ENCODE measurements at places on chromosomes 12 and 14.

DNA sequence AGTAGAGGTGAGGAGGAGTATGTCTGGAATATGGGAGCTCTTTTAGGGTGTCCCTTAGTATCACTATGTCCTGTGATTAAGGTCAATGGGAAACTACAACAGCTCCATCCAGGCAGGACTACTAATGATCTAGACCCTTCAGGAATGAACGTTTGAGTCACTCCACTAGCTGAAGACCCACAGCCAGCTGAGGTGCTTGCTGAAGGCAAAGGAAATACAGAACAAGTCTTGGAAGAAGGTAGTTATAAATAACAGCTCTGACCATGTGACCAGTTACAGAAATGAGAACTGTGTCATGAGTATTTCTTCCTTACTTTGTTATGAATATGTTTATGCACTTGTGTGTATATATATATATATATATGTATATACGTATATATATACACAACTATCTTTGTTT lies 40.5 kb upstream of the USP44 start:
- no peak for DNase-seq

GRCh38 chr14:28901631-28902030 lies 135.0 kb downstream of the FOXG1 start:
- no peak for DNase-seq

GRCh38 chr12:41277100-41277945 lies 89.2 kb downstream of the PDZRN4 start:
- no peak for DNase-seq

GRCh38 chr12:88253371-88253978 lies 111.4 kb downstream of the TMTC3 start:
- no peak for DNase-seq

GRCh38 chr12:66692170-66692569 lies 13.3 kb upstream of the GRIP1 start:
- DNase-seq, result no peak

- DNase-seq, result no peak
These were observed 57.9 kb upstream of the FICD start for GRCh38 chr12:108457006-108457733.

DNA sequence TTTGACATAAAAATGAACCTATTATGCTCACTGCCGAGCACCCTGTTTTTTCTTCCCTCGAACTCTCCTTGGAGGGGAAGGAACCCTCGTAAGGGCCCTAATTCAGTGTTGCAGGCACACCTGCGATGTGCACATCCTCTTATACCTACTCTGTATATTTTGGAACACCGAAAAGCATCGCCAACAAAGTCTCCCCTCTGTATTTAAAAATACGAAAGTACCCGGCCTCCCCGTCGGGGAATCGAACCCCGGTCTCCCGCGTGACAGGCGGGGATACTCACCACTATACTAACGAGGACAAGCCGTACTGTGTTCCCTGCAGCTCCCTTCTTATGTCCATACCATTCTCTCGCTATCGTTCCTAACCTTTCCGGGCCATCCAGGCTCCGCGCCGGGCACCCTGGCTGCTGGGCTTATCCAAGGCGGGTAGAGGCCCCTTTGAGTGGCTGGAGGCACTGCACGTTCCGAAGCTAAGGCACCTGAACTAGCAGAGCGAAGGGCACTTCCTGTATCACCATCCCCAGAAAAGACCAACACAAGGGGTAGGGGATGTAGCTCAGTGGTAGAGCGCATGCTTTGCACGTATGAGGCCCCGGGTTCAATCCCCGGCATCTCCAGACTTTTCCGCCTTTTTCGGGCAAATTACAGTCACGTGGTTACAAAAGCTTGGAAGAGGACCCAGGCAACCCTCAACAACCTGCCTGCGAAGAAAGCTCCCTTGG lies 25.1 kb upstream of the UBC start:
- peak; percentile 80 for DNase-seq

DNA sequence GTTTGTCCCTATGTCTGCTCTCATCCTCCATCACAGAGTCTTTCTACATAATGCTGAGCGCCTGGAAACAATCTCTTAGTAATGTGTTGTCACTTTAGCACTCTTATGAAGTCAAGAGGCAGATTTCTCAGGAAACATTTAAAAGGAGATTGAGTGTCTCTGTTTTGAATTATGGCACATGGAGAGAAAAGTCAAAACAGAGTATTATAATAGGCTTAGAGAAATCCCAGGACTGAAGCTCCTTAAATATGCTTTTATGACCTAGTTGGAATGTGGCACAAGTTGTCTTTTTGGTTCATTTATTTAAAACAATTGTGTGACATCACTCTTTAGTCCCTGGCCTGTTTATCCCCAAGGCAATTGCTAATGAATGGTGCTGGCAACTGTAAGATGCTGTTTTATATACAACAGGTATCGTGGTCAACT lies 117.8 kb upstream of the HIF1A start:
- no peak for DNase-seq

DNA sequence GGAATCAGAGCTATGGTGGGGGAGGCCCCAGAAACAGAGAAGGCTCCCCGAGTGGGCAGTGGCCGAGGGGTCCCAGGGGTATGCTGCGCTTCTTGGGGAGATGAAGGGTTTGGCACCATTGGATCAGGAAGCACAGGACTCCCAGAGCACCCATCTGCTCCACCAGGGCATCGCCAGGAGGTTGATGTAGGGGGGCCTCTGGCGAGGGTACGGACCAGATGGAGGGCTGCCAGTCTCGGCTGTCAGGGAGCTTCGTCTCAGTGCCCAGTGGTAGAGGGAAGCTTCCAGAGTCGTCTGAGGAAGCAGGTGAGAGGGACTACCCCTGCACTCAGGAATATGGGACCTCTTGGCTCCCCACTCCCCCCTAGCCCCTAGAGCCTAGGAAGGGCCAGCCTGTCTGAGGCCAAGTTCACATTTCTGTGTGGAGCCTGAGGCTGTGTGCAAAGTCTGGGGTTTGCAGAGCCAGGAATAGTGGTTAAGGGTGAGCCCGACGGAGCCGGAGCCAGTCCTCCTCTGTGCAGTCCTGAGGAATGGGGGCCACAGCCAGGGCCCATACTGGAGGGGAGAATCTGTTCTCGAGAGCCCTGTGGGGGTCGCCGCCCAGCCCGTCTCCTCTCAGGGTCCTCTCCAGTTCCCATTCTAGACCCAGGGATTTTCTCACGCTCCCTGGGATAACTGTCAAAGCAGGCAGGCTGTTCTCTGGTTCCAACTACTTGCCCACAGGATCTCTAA lies 10.2 kb downstream of the SLC48A1 start:
- DNase-seq, result no peak

GRCh38 chr12:108342985-108343384 lies 3.9 kb upstream of the CMKLR1 start:
- no peak for DNase-seq

GRCh38 chr14:45907782-45908181 lies 654.8 kb upstream of the MIS18BP1 start:
- DNase-seq, result no peak

- DNase-seq, result no peak
These were observed 77.0 kb upstream of the FOXN3 start for GRCh38 chr14:89493877-89494634.

DNA sequence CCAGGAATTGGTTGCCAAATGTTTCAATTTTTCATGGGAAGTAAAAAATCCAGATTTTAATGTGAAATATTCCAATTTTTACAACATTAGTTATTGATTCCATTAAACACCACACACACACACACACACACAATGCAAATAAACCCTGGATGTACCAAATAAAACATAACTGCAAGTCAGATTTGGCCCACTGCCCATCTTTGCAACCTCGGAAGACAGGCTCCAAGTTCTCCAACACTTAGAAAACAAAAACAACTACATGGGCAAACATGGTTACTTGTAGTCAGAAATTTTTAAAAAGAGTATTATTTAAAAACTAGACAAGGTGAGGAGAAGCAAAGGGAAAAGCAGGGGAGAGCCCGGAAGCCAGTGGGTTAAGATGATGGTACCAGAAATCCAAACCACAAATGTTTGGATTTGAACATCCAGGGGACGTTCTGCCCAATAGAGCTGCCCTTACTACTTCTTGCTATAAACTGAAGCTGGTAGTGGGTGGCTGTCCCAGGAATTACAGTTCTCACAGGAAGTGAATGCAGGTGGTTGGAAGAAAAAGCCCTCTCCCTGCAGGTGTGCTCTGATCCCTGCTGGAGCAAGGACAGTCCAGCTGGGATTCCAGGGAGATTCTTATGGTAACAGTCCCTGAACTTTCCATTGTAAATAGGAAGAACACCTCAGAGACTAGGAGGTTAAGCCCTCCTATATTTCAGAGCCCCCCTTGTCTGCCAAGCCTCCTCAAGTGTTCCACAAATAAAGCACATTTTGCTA lies 111.7 kb downstream of the SLC25A21 start:
- DNase-seq, result no peak

GRCh38 chr12:124410354-124411175 lies 115.7 kb downstream of the RFLNA start:
- no peak for DNase-seq

DNA sequence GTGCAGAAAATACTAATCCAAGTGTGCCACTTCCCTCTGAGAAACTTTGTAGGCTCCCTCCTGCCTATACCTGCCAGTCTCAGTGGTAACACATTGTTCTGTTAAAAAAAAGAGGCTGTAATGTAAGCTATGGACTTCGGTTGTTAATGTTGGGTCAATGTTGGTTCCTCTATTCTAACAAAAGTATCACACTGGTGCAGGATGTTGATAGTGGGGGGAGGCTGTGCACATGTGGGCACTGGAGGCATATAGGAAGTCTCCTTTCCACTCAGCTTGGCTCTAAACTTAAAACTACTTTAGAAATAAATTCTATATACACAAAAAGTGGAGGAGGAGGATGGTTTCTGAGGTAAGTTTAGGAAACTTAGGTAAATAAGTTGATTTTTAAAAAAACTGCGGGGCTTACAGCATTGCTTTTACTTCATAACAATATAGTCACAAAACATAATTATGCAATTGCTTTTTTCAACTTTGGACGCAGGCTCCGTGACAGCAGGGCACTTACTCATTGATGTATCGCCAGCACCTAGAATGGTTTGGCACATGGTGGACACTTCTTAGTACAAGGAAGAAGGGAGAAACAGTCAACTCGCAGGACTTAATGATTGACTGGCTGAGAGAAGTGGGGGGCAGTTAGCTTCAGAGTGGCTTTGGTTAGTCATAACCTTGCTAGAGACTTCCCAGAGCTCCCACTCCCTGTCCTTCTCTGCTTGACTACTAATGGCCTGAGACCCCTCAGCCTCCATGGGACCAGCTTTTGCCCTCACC lies 7.9 kb upstream of the NYNRIN start:
- DNase-seq, result no peak

DNA sequence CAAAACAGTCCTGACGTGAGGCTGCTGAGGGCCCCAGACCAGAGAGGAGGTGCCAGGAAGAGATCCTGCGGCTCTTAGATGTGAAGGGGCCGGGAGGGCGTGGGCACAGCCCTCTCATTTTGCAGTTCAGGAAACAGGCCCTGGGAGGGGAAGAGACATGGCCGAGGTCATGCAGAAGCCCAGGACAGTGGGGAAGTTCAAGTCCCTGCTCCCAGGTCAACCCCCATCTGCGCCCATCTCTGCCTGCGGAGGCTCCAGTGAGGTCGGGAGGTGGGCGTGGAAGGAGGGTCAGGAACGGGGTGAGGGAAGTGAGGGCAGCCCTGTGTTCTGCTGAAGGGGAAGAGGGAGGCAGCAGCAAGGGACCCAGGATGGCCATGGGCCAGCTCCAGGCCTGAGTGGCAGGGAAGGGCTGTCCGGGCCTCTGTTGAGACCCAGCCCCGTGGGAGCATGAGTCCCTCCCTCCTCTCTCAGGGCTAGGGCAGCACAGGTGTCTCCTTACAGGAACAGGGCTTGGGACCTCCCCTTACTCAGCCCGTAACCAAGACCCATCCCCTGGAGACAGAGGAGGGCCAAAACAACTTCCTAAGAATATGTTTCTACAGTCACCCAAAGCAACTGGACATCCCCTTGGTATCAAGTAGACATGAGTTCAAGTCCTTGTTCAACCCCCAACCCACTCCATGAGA lies 90.8 kb downstream of the LGMN start:
- DNase-seq, result no peak

DNA sequence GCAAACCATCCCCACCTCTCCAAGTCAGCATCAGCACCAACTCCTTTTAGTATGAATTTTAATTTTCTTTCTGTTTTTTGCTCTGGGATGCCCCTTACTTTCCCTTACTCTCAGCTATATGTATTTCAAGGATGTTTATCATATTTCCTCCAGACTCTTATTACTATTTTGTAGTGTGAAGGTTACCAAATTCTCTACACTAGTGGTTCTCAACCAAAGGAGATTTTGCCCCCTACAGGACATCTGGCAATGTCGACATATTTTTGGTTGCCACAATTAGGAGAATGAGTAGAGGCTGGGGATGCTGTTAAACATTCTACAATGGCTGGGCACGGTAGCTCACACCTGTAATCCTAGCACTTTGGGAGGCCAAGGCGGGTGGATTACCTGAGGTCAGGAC lies 29.1 kb upstream of the SOS2 start:
- no peak for DNase-seq

GRCh38 chr12:101769865-101770264 lies 30.6 kb upstream of the SYCP3 start:
- DNase-seq, result no peak

DNA sequence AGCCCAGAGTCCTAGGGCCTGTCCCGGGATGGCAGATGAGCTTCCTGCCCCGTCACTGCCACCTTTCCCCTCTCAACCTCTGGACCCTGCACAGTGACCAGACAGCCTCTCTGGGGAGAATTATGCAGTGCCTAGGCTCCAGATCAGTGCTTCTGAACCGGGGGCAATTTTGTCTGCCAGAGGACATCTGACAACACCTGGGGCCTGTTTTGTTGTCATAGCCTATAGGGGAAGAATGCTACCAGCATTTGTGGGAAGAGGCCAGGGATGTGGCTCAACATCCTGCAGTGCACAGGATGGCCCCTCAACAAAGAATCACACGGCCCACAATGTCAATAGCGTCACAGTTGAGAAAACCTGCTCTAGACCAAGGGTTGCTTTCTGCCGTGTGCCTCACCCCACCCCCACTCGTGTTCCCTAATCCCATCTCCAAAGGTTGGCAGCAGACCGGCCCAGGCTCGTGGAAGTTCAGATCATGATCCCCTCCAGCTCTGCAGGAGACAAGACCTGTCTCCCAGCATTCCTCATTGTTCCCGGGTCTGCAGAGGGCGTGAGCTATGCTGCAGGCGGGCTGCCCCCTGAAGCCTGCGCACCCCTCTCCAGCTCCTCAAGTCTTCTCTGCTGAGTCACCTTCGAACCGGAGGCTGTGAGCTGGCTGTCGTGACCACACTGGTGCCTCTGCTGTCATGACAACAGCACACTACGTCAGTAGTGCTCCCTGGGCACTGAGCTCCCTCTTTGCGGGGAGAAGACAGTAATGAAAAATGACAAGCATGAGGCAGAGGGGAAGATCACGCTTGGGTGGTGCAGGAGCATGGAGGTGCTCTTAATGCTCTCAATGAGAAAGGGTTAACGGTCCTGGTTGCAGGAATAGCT lies 2.0 kb upstream of the GAPDH start:
- DNase-seq, result no peak

GRCh38 chr12:29041621-29042020 lies 107.5 kb upstream of the FAR2 start:
- no peak for DNase-seq

- DNase-seq, result peak; percentile 5
These were observed 62.9 kb upstream of the NID2 start for GRCh38 chr14:52131640-52132320.

- no peak for DNase-seq
These were observed 11.5 kb downstream of the BICDL1 start for GRCh38 chr12:120000556-120000955.

Measured in stimulated activated CD8-positive, alpha-beta memory T cell treated with anti-CD3 and anti-CD28 coated beads, Interleukin-4, amount 100 ng/mL, for 1 hour (primary cell).